Glutamatergic neuron (in vitro differentiated cells): ENCODE measurements at places on chromosomes 2 and 18. TPM values are rescaled to one million over a fixed set of nuclear protein-coding genes. Genes with fewer than 3 reads are reported as not detected.

The POTEJ gene
- total RNA-seq: not detected

The EFEMP1 gene
- total RNA-seq: 1.2 TPM

- DNase-seq: no peak
Measured at GRCh38 chr2:104378853-104379374, 475.0 kb upstream of the POU3F3 start.

DNA sequence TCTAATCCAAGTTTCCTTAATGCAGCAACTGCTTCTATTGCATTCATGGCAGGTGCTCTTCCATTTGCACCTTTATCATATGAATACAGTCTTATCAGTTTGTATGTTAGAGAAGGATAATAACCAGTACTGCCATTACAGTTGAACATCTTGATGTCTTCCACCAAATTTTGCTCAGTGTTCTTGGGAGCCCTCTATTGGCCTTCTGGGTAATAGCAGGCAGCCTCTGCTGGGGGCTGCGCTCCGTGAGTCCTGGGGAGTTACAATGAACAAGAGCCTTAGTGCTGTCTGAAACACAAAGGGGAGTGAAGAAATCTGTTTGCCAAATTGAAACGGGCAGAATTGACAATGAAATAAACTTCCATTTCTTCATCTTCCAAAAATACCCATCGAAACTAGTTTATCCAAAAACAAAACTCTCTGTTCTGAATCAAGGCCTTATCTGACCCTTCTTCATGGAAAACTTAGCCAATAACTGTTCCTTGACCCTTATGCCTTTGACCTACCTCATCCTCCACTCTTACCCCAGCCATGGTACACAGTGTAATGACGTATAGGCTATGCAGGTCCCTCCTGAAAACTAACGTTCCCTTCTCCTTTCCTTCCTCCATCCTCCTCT lies 79.9 kb downstream of the ALK start:
- peak; percentile 42 for DNase-seq

DNA sequence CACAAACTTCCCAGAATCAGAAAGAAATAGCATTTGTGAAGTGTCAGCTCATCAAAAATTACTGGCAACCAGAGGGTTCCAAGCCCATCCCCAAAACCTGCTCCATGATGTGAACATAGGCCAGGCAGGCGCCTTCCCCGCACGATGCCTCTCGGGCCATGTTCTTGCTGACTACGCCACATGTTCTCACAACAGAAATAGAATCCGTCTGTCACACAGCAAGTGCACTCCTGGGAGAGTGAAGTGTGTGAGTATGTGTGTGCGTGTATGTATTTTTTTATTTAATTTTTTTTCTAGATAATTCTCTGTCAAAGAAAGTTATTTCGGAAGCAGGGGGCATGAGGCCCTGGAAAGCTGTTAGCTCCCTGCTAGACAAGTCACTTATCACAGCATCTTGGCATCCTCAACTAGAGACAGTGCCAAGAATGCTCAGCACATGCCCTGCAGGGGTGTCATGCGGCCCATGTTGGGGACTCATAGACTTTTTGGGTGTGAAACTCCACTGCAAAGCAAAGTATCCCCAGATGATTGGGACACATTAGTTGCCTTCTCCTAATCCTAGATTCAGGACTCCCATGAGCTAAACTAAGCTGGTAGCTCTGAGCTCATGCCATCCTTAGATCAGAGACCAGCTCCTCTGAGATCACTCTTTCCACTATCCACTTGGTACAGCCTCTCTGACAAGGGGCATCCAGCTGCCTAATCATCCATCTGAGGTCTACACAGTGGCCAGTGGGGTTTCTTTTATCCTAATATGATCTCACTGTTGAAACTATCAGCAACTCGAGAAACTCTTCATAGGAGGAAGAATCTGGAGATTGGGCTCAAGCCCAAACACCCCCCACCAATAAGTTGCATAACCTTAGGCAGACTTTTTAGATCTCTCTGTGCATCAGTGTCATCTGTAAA lies 53.2 kb upstream of the CYRIA start:
- no peak for DNase-seq

DNA sequence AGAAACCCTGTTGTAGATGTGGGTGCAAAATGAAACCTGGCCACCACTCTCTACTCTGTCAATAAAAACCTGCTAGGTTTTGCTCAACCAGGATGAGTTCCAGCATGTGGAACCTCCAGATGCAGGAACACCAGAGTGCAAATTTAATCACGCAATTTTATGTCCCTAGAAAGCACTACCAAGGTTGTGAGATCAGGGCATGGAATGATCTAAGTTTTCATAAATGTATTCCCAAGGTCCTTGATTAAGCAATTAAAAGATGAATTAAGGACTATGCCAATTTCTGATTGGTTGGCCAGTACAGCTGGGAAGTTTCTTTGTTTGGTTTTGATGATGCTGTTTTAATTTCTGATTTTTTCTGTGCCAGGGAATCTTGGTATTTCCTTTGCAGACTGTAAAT lies 179.2 kb downstream of the KCNS3 start:
- DNase-seq: no peak

GRCh38 chr2:172972005-172972619 lies 103.5 kb upstream of the MAP3K20 start:
- DNase-seq: peak; percentile 67

- no peak for DNase-seq
Measured at GRCh38 chr2:11922294-11922693, 175.9 kb downstream of the LPIN1 start.
